Stimulated activated CD8-positive, alpha-beta memory T cell treated with anti-CD3 and anti-CD28 coated beads, Interleukin-4, amount 100 ng/mL, for 48 hours (primary cell): ENCODE measurements at places on chromosomes 2 and 18.

DNA sequence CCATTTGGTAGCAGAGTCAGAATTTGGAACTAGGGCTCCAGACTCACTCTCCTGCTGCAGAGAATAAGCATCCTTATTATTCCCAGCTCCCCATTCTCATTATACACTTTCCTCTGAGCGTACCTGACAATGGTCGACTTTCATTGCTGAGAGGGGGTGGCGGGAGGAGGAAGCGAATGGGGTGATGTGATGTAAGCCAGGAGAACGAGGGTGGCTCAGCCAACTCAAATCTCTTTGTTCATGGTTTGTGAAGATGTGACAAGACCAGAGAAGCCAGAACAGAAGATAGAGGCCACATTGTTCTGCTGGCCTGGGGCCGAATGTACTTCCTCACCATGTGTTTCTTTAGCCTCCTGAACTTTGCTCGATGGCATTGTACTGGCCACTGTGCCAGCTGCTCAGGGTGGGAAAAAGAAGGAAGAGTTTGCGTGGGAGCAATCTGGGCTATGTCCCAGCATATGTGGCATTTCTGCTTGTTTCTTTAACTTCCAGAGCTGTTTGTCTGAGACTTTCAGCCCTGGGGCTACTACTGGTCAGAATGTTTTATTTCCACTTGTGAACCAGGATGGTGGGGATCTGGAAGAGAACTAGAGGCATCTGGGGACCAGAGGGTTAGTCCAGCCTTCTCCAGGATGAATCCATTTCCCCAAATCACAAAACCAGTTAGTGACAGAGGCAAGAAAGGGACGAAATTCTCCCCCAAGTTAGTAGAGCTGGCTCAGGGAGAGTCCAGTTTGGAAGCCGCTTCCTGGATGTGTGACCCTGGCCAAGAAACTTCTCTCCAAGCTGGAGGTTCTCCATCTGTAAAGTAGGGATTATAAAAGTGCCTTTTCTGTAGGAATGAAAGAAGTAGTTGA lies 62.6 kb downstream of the MOGAT1 start:
- no peak for DNase-seq

GRCh38 chr2:222318026-222318711 lies 19.4 kb upstream of the PAX3 start:
- DNase-seq = peak; percentile 64

GRCh38 chr2:158725441-158725891 lies 69.7 kb upstream of the DAPL1 start:
- DNase-seq = no peak

DNA sequence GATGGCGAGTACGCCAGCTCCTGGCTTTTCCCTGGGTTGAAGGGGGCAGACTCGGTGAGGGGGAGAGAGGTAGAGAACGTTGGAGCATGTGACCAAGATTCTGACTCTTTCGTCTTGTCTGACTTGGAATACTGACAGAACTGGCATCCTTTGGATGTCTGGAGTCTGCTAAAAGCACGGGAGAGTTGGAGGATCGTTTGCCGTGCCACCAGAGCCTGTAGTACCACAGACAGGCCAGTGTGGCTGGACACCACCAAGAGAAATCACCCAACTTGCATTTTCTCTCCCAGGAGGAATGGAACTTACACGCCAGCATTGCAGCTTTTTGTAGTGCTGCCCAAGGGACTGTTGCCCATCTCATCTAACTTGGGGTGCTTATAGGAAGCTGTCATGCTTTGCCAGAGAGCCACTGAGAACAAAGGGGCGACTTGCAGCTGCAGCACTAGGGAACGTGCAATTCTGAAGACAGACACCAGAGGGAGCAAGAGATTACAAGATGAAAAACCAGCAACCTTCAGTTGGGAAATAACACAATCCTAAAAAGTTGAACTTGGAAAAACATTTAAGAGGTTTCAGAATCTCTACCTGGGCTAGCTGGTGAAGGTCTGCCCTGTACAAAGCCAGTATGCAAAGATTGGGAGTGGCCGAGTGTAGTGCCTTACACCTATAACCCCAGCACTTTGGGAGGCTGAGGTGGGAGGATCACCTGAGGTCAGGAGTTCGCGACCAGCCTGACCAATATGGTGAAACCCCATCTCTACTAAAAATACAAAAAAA lies 24.1 kb downstream of the PSMG2 start:
- DNase-seq = peak; percentile 72

GRCh38 chr2:29024882-29025430 lies 43.9 kb downstream of the TOGARAM2 start:
- no peak for DNase-seq

DNA sequence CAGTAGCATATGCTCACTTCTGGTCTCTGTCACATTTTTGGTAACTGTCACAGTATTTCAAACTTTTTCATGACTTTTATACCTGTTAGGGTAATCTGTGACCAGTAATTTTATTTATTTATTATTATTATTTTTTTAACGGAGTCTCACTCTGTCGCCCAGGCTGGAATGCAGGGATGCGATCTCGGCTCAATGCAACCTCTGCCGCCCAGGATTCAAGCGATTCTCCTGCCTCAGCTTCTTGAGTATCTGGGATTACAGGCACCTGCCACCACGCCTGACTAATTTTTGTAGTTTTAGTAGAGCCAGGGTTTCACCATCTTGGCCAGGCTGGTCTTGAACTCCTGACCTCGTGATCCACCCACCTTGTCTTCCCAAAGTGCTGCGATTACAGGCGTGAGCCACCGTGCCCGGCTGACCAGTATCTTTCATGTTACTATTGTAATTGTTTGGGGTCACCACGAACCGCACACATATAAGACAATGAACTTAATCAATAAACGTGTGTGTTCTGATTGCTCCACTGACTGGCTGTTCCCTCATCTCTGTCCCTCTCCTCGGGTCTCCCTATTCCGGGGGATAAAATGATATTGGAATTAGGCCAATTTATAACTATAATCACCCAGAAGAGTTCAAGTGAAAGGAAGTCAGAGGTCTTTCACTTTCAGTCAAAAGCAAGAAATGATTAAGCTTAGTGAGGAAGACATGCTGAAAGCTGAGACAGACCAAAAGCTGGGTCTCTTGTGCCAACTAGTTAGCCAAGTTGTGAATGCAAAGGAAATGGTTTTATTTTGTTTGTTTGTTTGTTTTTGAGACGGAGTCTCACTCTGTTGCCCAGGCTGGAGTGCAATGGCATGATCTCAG lies 22.9 kb downstream of the TGIF1 start:
- DNase-seq = peak; percentile 32

GRCh38 chr2:127650041-127650784 lies 4.3 kb downstream of the GPR17 start:
- no peak for DNase-seq

DNA sequence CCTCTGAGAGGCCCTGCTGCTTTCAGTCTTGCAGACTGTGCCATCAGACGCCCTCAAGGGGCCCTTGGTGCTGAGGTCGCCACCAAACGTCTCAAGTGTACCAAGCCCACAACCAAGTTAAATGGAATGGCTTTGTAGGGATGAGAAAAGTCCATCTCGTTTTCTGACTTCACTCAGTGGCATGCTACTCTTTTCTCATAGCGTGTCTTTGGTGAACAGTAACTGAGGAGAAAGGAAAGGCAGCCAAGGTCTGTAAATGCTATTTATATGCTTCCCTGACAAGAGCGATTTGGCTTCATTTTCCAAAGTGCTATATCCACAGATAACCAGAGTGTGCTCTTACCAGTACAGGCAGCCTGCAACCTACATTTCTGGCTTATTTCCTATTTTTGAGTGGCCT lies 123.0 kb downstream of the MTX2 start:
- DNase-seq = no peak

- DNase-seq = no peak
Observed at GRCh38 chr2:69454976-69455375, 17.7 kb upstream of the NFU1 start.

DNA sequence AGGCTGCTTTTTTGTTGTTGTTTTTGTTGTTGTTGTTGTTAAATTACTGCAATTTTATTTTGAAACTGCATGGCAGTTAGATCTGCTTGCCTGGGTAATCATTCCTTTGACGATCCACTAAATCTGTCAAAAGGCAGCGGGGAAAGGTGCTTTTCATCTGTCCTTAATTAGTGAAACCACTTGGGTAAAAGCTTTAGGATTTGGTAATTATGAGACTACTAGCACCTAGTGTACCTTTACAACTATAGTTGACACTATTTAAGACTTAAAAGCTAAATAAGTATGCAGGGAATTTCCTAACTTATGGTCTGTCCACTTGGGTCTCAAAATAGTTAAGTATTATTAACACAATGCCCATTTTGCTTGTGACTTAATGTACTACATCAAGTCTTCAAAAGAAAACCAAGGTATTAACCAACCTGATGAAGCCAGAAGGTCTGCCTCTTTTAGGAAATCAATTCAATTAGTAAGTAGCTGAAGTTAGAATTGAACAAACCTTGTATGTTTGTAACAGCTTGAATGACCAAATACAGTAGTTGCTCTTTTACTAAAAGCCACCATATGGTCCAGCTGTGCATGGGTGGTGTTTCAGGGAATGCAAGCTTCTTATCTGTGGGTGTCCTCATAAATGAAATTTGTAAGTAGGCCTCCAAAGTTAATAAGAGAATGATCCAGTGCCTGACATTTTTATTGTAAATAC lies 44.8 kb downstream of the NAB1 start:
- DNase-seq = no peak

DNA sequence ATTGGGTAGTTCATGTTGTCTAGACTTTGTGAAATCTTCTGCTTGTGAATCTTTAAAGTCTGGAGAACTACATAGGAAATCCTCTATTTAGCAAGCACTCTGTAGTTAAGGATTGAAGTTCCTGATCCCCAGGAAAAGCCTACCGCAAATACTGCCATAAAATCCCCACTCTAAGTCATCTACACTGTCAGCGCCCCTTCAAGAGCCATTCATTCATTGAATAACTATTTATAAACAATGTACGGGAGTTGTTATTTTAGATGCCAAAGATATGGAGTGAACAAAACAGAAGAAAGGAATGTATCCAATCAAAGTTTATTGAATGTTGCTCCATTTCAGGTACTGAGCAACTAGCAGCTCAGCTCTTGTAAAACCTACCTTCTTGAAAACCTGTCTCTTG lies 36.5 kb upstream of the SLC39A10 start:
- DNase-seq = no peak

DNA sequence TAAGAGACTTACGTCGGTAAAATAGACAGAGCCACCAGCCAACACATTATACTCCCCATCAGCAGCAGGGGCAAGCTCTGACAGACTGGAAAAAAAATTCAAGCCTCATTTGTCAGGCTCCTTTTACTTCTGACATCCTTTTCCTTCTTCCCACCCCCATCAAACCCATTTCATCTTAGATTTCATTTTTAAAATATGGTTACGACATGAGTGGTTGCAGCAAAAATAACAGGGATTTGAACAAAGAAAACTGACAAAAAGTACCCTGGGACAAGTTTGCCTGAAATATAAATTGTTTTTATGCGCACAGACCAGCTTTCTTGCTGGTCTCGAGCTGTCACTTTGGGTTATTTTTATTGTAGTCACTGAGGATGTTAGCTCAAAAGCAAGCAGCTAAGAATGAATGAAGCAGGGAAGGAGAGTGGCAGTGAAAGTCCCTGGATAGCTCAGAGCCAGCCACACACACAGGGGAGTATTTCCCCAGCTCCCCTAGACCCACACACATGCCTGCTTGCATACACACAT lies 30.7 kb upstream of the LINC00305 start:
- DNase-seq = no peak

GRCh38 chr2:1233281-1233680 lies 180.0 kb upstream of the TPO start:
- DNase-seq = no peak

DNA sequence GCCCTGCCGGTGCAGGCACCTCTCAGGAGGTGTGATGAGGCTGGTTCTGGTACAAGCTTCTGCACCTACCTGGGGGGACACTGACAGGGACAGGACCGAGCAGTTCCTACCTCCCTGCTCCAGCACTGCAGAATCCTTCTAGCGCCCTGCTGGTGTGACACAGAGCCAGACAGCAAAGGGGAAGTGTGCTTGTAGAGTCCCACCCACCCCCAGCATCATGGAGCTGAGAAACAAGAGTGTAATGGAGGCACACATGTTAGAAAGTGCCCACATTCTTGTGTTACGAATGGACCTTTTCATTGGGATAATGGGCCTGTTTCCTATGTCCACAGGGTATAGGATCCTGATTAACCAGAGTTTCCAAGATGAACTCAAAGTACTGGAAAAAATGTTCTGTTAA lies 38.3 kb downstream of the OXER1 start:
- DNase-seq = no peak

GRCh38 chr18:58721566-58722239 lies 50.4 kb downstream of the MALT1 start:
- DNase-seq = no peak
